ENCODE measurements at places on chromosomes 6 and 20.

DNA sequence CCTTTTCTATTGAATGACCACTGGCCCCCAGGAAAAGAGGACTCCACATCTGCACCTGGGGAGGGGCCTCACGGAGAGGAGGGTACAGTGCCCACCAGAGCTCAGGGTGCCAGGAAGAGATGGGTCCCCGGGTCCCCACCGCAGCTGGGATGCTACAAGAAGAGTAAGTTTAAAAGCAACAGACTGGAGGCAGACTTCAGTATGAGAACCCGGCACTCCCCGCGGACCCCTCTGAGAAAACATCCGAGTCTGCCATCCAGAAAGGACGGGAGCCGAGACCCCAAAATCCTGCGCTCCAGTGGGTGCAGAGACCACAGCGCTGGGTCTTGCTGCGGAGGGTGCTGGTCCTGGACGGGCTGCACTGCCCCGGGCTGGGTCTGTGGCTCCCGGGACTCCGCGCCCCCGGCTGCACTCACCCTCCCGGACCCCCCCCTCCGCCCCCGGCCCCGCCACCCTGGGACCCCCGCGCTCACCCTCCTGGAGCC lies 350 bp downstream of the HELZ2 start:
- no peak for DNase-seq

DNA sequence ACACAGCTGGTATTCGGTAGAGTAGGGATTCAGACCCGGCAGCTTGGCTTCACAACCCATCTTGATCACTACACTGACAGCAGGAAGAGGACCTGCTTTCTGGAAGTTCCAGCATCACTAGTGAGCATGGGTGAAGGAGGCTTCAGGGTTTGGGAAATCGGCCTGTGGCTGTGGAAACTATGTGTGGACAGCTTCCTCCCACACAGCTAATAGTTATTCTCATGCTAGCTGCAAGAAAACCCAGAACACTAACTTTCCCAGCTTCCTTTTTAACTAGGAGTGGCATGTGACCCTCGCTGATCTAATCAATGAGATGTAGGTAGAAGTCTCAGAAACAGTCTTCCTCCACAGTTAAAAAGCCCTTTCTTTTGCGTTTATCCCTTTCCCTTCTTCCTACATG lies 36.3 kb upstream of the SIRPA start:
- DNase-seq, result no peak

DNA sequence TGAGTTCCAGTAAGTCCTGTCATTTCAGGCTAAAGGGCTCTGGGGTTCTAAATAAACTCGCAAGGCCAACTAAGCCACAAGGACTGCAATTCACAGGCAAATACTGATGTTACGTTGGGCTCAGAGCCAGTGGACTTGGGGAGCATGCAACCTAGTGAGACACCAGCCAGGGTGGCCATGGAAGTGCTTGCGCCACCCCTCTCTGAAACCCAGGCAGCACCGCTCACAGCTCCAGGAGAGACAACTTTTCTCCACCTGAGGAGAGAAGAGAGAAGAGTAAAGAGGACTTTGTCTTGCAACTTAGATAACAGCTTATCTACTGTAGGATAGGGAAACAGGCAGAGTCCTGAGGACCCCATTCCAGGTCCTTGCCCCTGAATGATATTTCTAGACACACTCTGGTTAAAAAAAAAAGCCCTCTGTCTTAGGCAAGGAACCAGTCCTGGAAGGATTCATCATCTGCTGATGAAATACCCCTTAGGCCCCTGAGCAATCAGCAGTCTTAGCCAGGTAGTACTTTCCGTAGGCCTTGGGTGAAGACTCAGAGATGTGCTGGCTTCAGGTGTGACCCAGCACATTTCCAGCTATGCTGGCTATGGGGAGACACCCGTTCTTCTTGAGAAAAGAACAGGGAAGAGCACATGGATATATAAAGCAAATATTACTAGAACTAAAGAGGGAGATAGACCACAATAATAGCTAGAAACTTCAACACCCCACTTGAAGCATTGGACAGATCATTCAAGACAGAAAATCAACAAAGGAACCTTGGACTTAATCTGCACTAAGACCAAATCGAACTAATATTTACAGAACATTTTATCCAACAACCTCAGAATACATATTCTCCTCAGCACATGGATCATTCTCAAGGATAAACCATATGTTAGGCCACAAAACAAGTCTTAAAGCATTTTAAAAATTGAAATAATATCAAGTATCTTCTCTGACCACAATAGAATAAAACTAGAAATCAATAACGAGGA lies 31.5 kb upstream of the TBC1D32 start:
- no peak for DNase-seq

DNA sequence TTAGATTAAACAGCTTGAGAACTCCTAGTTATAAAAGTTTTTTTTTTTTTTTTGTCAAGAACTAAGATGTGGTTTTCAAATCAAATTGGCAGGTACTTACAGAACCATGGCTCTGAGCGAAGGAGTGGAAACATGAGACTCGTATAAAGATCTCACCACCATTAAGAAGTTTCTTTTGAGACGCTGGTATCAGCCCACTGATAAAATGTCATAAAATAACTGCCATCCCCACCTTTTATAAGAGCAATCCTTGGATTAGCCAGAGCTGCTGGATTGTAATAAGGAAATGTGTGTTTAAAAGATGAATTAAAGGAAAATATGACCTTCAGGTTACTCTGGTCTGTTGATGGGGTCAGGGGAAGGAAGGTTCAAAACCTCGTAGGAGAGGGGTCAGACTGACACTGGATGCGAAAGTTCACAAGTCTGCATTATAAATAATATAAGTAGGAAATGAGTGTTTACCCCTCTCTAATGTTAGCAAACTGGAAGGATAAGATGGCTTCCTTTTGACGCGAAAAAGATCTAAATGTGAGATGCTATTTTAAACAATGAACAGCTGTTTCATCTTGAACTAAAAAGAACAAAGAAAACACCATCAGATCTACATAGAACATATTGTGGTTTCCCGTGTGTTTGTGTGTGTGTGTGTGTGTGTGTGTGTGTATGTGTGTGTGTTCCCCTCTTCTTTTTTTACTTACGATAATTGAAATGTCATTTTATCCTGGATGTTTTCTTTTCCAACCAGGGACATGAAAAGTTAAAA lies 386.8 kb upstream of the JAG1 start:
- DNase-seq, result no peak

DNA sequence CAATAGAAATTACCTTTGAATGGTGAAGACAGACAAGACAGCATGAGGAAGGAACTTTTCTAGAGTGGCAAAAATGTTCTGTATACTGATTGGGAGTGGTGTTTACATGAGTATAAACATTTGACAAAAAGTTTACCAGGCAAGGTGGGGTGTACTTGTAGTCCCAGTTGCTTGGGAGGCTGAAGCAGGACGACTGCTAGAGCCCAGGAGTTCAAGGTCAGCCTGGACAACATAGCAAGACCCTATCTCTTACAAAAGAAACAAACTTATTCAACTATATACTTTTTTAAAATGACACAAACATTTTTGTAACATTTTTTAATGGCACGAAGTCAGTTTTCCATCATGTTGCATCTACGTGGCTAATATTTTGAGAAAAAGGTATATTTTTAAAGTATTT lies 40.5 kb downstream of the ZHX3 start:
- no peak for DNase-seq

GRCh38 chr6:170294813-170295509 lies 4.1 kb upstream of the DLL1 start:
- DNase-seq, result no peak

GRCh38 chr6:158047127-158047518 lies 65.5 kb downstream of the SYNJ2 start:
- no peak for DNase-seq

DNA sequence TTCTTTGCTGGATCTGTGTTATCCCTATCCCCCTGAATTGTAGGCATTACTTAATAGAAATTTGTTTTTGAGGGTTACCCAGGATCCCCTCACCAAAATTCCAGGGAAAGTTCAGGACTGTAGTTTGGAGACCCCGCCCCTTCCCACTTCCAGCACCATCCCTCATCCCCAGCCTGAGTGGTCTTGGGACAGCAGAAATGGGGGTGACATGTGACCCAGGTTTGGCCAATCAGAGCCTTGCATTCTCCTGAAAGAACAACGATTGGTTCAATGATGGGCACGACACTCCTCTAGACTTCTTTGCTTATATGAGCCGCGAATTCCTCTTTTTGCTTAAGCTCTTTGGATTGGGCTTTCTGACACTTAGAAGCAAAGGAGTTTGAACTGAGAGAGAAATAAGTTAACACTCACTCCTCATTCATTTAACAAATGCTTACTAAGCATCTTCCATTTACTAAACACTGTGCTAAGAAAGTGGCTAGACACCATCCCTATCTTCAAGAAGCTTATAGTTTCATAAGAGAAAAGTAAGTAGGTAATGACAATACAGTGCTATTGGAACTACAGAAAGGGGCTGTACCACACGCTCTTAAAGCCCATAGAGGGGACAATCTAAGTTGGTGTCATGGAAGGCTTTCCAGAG lies 24.9 kb upstream of the PAQR8 start:
- no peak for DNase-seq

DNA sequence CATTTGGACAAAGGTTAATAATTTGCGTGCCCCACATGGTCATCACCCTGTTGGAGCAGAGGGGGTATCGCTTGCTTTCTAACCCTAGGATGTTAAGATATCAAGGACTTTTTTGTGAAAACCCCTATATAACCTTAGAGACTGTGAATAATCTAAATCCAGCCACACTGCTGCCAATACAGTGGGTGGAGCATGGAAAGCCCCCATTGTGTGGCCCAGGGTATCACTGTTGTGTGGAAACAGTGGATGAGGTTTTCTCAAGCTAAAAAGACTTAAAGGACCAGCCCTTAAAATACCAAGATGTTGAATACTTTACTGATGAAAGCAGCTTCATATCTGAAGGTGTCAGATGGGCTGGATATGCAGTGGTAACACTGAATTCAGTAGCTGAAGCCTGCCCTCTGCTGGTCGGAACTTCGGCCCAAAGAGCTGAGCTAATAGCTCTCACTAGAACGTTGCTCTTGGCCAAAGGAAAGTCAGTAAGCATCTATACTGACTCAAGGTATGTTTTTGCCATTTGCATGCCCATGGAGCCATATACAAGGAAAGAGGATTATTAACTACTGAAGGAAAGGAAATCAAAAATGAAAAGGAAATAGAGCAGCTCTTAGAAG lies 695.2 kb downstream of the PHF3 start:
- DNase-seq, result no peak

DNA sequence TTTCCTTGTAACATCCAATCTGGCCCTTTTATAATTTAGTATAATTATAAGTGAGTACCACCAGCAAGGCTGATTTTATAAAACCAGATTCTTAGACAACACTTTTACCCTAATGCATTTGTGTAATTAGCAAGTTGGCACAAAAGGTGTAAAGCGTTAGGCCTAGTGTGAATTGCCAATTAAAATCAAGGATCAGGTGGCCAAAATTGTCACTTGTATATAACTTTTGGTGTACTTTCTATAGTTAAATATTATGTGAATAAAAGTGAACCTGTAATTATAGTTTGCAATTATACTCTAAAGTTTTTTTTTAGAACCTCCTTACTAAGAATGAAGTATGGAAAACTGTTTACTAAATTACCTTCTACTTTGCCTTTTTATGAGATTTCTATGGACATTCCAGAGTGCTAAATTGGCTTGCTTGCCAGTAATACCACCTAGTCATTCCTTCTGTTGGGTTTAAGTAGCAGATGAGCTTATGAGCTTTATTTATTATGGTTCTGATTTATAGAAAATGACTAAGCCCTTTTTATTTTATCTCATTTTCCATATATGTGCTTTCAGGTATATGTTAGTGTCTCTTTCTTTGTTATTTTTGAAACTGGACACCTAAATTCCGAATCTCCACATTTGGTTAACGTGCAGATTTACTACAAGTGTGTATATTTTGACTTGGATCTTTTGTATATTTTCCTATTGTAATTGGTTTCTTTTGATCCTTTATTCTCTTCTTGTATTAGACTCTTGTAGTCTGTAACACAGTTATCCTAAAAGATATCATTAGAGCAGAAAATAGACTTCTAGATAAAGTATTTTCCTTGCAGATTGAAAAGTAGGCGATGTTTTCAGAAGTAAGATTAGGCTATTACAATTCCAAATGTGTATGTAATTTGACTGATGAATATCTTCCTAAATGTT lies 3.9 kb downstream of the STXBP5 start:
- no peak for DNase-seq

DNA sequence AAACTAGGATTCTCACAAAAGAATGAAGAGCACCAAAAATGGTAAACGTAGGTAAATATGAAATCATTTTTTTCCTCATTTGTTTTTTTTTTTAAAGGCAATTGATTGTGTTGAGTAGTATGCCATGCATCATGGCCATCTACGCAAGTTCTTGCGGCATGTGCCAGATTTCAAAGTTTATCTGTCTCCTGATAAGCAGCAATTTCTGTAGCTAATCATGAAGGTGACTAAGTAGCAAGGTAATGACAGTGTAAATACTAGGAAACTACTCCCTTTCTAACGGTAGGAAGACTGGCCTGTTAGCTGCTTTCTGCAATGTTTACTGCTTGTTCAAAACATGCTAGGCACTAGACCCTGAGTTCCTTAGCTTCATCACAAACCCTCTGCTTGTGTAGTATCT lies 13.4 kb upstream of the LY86 start:
- DNase-seq, result no peak

GRCh38 chr6:83962582-83962981 lies 71.0 kb upstream of the MRAP2 start:
- DNase-seq, result peak; percentile 27

DNA sequence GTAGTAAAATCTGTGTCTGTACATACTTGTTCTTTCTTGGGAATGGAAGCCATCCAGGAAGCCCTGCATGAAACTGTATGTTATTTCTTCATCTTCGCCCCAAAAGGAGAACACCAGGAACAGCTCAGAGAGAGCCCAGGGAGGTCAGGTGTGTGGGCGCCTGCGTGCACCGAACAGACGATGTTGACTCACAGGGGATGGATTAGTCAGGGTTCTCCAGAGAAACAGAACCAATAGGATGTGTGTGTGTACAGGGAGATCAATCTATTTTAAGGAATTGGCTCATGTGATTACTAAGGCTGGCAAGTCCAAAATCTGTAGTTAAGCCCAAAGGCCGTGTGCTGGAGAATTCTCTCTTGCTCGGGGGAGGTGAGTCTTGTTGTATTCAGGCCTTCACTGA lies 45.7 kb downstream of the RNASET2 start:
- no peak for DNase-seq

DNA sequence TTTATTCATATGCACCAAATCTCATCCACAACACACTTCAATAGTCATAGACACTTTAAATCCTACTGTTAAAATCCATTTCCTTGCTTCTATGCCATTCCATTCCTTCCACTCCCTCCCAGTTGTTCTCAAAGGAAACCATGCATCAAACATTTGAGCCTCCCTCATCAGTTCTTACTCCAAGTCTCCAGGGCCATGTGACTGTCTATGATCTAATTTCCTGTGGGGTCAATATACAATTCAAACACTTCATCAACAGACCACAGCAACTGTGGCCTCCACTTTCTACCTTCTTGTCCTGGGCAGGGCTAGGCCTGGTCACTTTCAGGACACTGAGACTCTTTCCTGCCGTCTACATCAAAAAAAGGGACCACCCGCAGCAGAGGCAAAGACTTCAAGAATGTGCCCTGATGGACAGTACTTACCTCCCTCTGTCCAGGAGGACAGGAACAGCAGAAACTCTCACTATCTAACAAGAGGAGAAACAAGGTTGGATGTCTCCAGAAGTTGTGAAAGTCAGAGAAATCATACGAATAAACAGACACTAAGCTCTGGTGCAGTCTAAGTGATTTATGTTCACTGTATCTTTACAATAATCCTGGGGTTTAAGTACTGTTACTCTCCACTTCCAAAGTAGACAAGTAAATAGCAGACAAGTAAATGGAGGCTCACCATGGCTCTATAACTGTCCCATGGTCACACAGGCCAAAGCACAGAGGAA lies 160.2 kb downstream of the QRSL1 start:
- DNase-seq, result no peak

GRCh38 chr6:143536866-143537691 lies 25.6 kb upstream of the FUCA2 start:
- peak; percentile 58 for DNase-seq
